NAMALWA (cell line): ENCODE measurements at places on chromosomes 3 and 15.

GRCh38 chr3:57078344-57078634, 17.8 kb downstream of the SPATA12 start:
- DNase-seq, result no peak

DNA sequence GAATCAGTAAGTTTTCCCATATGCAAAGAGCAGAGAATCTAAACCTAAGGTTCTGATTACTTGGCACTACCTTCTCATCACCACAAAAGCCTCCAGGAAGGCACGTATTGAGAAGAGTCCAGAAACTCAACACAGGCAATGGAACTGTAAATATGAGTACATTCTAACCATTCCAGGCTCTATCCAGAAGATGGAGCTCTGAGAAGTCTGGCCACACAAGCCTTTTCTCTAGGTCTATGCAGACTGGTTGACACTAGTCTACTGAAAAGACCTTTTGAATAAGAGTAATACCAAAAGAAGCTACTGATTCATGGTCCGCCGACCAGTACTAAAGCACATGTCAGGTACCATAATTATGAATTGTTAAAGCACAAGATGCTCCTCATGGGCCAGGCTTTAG, 12.2 kb upstream of the NCKIPSD start:
- DNase-seq, result no peak

DNA sequence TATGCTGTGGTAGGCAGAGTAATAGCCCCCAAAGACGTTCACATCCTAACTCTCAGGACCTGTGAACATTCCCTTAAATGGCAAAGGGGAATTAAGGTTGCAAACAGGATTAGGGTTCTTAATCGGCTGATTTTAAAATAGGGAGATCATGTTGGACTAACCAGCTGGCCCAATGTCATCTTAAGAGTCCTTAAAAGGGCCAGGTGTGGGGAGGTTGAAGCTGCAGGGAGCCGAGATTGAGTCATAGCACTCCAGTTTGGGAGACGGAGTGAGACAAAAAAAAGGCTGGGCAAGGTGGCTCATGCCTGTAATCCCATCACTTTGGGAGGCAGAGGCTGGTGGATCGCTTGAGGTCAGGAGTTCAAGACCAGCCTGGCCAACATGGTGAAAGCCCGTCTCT, 1.6 kb upstream of the FLNB start:
- no peak for DNase-seq

DNA sequence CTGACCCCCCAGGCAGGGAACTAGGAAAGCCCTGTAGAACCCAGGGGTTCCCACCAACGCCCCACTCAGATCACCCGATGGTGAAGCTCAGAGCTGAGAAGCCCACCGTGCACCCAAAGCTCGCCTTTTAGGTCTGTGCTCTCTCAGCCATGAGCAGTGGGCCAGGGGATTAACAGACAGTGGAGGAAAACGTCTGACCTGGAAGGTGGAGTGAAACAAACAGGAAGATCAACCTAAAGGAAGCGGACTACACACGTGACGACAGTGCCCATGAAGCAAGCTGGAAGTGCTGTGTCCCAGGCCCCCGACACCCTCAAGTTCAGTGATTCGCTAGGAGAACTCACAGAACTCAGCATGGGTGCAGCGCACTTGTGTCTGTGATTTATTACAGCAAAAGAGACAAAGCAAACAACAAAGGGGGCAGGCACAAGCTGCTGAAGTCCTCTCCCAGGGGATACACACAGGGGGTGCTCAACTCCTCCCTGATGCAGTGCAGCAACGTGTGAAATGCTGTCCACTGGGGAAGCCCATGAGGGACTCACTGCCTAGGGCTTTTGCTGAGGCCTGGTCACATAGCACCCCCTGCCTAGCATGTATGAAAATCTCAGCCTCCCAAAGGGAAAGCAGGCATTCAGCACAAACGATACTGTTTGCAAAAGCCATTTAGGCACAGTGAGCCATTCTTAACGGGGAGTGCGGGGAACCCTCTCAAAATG, 43.5 kb downstream of the CFAP92 start:
- DNase-seq, result peak; percentile 57

GRCh38 chr3:35670408-35670965, 31.2 kb downstream of the ARPP21 start:
- DNase-seq, result peak; percentile 37

DNA sequence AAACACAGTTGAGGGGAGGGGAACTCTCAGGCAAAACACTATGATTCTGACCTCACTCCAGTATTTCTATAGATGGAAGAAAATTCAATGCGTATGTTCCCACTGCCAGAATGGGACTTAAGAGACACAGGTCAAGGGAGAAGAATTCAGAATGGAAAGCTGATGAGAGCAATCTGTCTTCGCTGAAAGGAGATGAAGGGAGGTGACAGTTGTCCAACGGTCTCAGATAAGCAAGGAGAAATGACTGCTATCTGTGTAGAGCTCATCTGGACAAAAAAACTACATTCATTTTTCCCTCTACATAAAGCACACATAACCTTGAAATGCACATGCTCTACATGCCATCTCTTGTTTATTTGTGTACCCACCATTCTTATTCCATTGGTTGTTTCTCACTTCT, 405.1 kb downstream of the LSAMP start:
- DNase-seq, result no peak

DNA sequence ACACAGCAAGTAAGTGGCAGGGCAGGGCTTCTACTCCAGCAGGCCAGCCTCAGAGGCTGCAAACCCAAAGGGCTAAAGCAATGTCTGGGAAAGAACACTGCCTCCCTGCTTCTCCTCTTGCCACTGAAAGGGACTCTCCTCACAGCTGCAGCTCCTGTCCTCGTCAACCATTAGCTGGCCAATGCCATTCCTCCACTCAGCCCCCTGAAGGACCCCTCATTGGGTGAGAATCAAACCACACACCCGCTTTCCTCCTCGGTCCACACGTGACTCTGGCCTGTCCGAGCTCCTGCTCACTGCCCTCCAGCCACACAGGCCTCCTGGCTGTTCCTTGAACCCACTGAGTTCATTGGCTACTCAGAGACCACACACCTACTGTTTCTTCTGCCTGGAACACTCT, 253.7 kb upstream of the TLE3 start:
- DNase-seq, result no peak

DNA sequence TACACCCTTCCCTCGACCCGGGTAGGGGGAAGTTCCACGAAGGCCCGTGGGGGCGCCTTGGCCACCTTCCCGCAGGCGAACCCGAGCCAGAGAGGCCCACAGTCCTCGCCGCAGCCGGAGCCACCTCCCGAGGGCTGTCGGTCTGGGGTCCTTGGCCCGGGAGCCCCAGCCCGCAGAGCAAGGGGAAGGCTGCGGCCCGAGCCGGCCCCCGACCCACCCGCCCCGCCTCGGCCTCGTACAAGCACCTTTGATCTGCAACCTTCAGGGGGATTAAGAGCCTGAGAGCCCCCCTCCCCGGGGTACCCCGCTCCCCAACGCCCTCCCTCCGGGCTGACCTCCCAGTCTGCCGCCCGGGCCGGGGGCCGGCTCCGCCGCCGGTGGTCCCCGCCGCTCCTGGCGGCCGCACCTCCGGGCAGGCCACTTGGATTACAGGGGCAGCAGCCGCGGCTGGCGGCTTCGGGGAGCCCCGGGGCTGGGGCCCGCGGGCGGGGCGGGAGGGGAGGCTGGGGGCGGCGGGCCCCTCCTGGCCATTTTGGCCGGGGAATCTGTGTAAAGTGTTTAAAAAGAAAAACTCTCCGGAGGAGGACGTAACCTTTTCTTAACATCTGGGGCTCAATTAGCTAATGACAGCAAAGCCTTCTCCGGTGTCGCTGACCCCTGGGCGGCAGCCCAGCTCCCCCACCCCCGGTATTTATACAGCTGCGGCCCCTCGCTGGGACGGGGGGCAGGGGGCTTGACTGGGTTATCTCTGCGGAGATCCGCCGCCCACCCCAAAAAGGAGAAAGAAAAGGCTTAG, 40.2 kb downstream of the EPHB3 start:
- DNase-seq, result no peak

DNA sequence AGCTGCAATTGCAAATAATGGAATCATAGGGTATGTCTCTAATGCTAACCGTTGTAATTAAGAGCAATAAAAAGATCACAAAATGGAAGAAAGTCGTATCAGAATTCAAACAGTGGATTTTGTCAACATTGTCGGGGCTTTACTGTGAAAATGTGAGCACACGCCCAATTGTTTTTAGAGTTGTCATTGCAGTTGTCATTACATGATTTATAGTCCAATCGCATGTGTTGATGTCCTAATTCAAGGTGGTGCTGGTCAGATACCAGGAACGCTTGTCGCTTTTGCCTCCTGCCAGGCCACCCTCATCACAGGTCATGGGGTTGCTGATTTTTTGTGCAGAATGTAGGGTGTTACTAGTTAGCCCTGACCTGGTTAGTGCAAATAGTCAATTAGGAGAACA, 16.2 kb downstream of the TRPM1 start:
- DNase-seq, result no peak

- no peak for DNase-seq
These were observed 2.0 kb upstream of the PLIN1 start for GRCh38 chr15:89681146-89681545.

GRCh38 chr15:57821826-57822225, 115.3 kb downstream of the POLR2M start:
- no peak for DNase-seq

DNA sequence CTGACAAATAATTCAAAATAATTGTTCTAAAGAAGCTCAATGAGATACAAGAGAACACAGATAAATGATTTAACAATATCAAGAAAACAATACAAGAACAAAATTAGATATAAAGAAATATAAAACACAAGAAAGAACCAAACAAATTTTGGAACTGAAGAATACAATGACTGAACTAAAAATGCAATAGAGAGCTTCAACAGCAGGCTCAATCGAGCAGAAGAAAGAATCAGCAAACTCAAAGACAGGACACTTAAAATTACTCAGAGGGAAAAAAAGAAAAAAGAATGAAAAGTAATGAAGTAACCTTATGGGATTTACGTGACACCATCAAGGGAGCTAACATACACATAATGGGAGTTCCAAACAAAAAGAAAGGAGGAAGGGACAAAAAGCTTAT, 32.1 kb downstream of the CCDC54 start:
- DNase-seq, result no peak

- no peak for DNase-seq
These were observed 221.9 kb upstream of the LYSMD4 start for GRCh38 chr15:99955181-99955525.

DNA sequence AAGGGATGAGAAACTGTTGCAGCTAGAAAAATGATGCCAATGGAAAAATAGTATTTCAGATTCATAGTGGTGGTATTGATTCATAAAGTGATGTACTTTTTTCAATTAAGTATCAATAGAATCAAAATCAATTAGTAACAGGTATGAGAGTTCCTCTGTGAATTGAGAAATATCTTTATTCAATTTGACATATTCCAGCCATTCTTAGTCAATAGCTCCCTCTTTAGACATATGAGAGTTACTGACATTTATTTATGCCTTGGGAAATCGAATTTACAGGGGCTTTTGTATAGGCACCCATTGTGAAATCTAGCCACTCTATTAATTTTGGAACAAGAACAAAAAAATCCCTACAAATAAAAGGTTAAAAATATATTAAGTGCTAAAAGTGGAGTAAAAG, 386.9 kb upstream of the CNTN3 start:
- DNase-seq, result peak; percentile 4

GRCh38 chr3:87414271-87414670, 137.9 kb upstream of the POU1F1 start:
- no peak for DNase-seq

GRCh38 chr15:80188251-80188650, 35.5 kb downstream of the FAH start:
- DNase-seq, result no peak

DNA sequence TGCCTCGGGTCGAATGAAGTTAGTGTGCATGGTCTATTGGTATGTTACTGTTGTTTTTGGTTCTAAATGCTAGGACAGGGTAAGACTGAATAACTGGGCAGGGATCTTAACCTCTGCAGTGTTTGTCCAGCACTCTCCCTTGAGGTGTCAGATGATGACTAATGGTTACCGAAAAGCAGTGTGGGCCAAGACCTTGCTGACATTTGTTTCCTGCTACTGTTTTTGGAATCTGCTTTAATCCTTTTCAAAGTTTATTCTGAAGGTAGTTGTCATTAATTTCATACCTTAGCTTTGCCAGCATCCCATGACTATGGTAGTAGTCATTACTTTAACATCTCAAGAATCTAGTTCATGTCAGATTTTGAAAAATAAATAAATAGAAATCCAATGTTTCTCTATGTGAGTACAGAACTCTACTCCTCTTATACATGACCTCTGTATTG, 117.0 kb downstream of the P3H2 start:
- DNase-seq, result no peak

GRCh38 chr3:186057594-186057993, 51.3 kb downstream of the ETV5 start:
- DNase-seq, result no peak

GRCh38 chr3:148101061-148101460, 596.6 kb upstream of the AGTR1 start:
- DNase-seq, result no peak

- no peak for DNase-seq
These were observed 63.7 kb downstream of the ATP13A4 start for GRCh38 chr3:193491026-193491425.

GRCh38 chr3:129316248-129317013, 37.8 kb downstream of the HMCES start:
- DNase-seq, result peak; percentile 85

- DNase-seq, result no peak
These were observed 304.7 kb downstream of the SUCLG2 start for GRCh38 chr3:67349551-67350174.

- DNase-seq, result no peak
These were observed 328.4 kb upstream of the NECTIN3 start for GRCh38 chr3:110743202-110743601.

GRCh38 chr3:30263238-30263924, 343.0 kb upstream of the TGFBR2 start:
- no peak for DNase-seq
